Stimulated activated CD8-positive, alpha-beta memory T cell treated with anti-CD3 and anti-CD28 coated beads, Interleukin-4, amount 100 ng/mL, for 1 hour (primary cell): ENCODE measurements at places on chromosomes 2 and 18.

DNA sequence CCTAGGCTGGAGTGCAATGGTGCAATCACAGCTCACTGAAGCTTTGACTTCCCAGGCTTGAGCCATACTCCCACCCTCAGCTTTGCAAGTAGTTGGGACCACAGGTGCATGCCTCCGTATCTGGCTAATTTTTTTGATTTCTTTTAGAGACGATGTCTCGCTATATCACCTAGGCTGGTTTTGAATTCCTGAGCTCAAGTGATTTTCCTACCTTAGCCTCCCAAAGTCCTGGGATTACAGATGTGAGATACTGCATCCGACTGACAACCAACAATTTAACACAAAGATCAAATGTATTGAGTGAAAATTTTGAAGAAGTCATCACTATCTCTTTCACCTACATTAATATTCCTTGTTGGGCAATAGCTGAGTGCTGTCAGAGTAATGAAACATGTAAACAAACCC lies 181.6 kb downstream of the MYCN start:
- no peak for DNase-seq

DNA sequence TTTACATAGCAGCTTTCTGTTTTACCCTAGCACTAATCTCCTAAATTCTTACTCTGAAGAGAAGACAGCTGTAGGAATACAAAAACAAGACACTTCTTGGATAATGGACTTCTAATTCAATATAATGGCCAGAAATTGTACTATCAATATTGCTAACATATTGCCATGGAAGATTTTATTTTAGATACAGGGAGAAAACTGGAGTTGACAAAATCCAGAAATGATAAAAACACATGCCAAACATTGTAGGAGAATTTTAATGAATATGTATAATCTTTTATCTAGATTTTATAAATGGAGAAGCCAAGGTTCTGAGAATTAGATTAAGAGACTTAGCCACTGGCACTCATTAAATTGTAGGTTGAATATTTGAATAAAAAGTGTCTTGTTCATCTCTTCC lies 1838.8 kb upstream of the LRRTM1 start:
- DNase-seq = no peak

DNA sequence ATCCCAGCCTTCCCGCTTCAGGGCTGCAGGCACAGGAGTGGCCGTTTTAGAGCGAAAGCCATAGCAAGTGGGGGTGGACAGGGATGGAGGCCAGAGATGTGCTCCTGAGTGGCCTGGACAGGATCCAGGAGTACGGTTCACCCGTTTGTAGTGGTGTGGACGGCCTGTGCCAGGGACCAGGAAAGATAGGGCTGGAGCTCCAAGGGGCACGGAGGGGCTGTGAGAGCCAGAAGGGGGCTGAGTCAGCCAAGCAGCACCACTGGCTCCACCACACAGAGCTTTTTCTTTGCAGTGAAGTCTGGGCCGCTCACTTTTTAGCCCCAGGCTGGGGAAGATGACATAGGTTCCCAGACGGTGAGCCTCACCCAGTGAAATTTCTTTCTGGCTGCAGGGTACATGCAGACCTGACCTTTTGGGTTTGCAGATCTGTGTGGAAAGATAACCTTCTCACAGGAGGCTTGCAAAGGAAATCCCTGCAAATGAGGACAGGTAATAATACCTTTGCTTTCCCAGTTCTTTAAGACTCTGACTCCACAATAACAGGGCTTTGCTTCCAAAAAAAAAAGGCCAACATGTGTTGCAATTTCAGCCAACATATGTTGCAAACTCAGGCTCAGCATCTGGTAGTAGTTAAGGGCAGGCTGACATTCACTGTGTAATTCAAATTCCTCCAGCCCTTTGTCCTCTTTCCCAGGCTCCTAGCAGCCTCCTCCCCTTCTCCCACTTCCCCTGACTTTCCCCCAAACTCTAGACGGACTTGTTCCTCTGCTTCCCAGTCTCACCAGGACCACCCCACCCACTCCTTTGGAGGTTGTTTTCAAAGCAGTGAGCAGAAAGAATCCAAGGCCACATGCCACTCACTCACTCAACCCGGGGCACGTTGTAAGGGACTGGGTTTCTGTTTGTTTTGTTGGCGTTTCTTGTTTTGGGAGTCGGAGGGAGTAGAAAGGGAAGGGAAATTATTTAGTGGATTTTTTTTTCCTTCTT lies 20.3 kb upstream of the LAPTM4A start:
- DNase-seq = no peak

- no peak for DNase-seq
These were observed 3.7 kb downstream of the ETAA1 start for GRCh38 chr2:67400560-67401485.

DNA sequence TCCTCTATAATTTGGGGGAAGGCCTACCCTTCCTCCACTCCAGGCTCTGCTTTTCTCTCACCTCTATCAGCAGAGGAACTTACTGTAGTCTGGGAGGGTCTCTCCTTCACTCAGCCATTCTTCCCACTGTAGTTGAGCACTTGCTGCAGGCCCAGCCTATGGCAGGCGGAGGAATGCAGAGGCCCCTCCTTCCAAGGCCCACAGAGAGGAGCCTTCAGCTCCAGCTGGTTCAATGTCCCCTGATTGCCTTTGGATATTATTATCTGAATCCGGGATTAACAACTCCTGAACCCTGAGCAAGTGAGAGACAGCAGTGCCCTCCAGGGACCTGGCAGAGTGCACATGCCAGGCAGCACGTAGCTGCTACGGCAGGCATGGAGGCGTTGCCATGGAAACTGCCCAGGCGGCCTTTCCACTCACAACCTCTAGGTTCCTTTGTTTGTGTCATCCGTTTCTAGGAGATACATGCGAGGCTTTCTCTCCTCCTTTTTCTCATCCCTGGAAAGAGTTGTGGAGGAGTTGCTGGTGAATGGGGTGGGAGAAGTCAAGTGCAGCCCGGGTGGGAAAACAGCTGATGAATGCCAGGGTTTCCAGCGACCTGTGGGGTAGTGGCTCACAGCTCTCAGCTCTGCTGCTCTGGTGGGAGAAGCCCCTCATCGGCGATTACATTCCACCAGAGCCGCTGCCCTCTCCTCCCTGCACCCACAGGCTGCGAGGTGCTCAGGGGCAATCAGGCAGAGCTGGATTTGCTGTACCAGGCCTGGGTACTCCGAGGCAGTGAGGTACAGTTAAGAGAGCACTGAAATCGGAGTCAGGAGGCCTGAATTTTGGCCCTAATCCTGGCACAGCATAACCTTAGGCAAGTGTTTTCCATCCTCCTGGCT lies 55.3 kb upstream of the HK2 start:
- DNase-seq = no peak

- no peak for DNase-seq
These were observed 48.1 kb downstream of the MAIP1 start for GRCh38 chr2:200003444-200003843.

DNA sequence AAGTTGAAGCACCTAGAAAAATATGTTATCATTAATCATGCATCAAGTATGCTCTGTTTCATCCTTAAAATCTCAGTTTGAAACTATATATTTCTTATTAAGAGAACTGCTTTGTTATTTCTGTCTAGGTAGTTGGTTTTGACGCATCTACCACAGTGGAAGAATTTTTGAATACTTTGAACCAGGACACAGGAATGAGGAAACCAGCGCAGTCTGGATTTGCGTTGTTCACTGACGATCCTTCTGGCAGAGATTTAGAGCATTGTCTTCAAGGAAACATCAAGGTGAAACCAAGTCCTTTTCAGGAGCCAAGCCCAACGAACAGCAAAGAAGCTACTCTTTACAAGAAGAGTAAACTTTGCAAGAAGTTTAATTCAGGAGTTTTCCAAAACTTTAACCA lies 30.1 kb upstream of the DYNC2LI1 start:
- DNase-seq = no peak

DNA sequence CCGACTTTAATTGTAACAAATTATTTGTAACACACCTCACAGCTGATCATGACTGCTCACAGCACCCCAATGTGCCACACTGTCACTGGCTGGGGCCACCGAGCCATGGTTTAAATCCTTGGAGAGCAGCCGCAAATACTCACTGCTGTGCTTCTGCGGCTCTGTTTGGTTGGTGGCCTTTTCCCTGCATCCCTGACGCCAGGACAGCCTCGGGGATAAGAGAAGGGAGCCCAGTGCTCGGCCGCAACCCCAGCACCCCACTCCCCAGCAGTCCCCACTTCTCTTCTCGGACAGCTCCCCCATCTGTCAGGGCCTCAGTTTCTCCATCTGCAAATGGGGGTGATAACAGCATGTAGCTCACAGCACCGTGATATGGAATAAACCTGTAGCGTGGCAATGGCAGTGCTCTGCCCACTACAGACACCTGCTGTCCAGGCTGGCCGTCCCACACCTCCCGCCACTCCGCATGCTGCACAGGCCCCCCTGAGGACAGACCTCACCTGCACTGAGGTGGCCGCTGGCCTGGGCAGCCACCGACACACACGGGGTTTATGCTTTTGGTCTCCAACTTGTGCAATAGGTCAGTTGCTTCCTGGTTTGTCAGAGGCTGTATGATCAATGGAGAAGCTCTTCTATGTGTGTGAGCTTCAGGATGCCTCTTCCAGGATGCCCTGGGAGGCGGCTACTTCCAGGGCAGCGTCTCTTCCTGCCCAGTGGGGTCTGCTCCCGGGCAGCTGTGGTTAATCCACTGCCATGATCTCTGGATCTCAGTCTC lies 87.1 kb downstream of the NDUFA10 start:
- DNase-seq = no peak

- DNase-seq = no peak
These were observed 36.5 kb upstream of the CYTIP start for GRCh38 chr2:157480182-157480961.

GRCh38 chr18:27769152-27769551 lies 407.8 kb downstream of the CDH2 start:
- DNase-seq = no peak

DNA sequence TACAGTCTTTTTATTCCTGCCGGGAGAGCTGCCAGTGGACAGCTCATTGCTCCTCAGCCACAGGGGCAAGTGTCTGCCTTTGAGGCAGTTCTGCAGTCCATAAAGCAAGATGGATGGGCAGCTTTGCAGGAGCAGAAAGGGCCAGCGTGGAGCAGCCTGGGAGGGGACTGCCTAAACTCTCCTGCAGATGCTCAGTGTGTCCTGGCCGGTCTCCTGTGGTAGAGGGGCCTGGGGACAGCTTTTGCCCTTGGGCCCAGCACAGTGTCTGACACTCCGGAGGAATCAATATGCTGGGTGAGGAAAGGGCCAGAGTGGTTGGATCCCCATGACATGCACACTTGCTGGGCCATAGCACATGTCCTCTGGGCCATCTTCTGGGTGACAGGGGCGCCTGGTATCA lies 65.7 kb upstream of the DAPL1 start:
- no peak for DNase-seq

DNA sequence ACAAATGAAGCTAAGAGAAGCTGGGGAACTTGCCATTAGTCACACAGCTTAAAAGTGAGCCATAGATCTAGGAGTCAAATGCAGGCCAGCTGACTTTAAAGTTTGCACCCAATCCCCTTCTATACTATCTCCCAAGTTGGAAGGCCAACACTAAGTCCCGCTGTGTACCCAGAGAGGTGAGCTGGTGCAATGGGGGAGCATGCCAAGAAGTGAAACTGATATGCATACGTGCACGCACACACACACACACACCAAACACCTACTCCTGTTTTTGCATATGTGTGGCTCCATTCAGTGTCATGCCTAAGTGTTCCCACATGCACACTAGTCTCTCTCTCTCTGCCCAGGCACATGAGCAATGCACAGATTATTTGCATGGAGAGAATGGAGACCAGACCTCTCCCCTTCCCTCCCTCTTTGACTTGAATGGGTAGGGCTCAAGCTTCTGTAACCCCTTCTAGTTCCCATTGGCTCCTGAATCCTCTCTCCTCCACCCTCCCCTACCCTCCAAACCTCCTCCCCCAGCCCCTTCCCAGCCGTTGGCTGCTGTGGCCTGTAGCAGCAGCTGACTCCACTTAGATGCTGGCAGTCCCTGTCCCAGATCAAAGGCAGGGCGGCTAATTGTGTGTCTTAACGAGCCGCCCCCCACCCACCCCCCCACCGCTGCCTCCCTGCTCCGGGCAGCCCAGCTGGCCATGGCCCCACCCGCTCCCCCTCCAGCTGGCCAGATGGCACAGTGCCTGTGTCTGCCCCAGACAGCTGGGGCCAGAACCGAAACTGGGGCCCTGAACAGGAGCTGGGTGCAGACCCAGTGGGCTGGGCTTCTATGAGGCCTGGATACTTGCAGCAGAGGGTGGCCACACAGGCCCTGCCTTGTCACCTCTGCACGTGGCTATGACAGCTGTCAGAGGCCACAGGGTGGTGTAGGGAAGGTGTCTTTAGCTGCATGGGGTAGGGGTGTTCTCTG lies 5.6 kb downstream of the WNT10A start:
- no peak for DNase-seq

- peak; percentile 25 for DNase-seq
These were observed 125.4 kb downstream of the CTIF start for GRCh38 chr18:48663931-48664847.

DNA sequence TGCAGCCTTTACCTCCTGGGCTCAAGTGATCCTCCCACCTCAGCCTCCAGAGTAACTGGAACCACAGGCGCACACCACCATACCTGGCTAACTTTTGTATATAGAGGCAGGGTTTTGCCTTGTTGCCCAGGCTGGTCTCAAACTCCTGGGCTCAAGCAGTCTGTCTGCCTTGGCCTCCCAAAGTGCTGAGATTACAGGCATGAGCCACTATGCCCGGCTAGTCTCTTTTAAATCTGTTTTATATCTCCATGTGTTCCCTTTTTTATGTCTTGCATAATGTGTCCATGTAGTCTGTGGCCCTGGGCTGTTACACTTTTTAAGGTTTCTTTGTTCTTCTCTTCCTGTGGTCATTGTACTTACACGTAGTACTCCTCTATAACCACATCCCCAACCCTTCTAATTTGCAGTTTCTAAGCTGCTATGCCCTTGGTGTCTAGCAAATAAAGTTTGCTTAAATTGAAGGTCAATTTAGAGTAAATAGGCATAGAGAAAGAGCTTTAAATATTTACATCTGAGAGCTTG lies 168.2 kb downstream of the MCFD2 start:
- DNase-seq = no peak

- DNase-seq = peak; percentile 14
These were observed at the start of gene PRKD3 for GRCh38 chr2:37324786-37325624. Gene PRKD3, minus strand, starts transcription at chr2:37324833. Its CDS starts 8,309 bp downstream, at chr2:37316524.

- DNase-seq = no peak
These were observed 136.7 kb upstream of the CWC22 start for GRCh38 chr2:180143633-180144337.

- no peak for DNase-seq
These were observed 241.4 kb downstream of the ZNF385B start for GRCh38 chr2:179619947-179620467.

GRCh38 chr2:7976206-7976605 lies 705.6 kb upstream of the ID2 start:
- DNase-seq = no peak
